Temporal lobe (tissue), 4 donors: ENCODE measurements at places on chromosomes 1 and 21. TPM values are rescaled to one million over a fixed set of nuclear protein-coding genes. Genes with fewer than 3 reads are reported as not detected.

BARHL2 gene
- total RNA-seq: not detected

ST6GALNAC3 gene
- total RNA-seq: 11.6 TPM

SH2D5 gene
- total RNA-seq: 0.49 TPM

KCNT2 gene
- total RNA-seq: 26.6 TPM

AMY1B gene
- not detected for total RNA-seq

C1orf53 gene
- 1.5 TPM for total RNA-seq

OBSCN gene
- 49.2 TPM for total RNA-seq

CFAP141 gene
- total RNA-seq: not detected

NBPF19 gene
- 8.1 TPM for total RNA-seq
